ENCODE measurements at places on chromosomes 7 and 10.
A peak's percentile ranks its signal among the peaks of the same experiment; 100 is the strongest.

DNA sequence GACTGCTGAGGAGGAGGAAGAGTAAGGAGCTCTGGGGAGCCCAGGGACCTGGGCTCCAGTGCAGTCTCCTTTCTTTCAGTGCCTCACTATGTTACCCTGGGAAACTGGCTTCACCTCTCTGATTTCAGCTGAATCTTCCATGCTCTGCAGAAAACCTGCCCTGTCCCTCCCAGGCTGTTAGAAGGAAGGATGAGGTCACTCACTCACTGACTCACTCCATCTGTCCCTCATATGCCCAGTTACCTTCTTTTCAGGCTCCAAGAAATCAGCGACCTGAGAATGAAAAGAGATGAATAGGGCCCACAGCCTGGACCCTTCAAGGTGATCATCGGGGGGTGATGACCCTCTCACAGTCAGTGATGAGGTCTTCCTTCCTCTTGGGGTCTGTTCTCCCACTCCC lies 481 bp downstream of the SFTPA2 start:
- DNase-seq, result peak; percentile 10

DNA sequence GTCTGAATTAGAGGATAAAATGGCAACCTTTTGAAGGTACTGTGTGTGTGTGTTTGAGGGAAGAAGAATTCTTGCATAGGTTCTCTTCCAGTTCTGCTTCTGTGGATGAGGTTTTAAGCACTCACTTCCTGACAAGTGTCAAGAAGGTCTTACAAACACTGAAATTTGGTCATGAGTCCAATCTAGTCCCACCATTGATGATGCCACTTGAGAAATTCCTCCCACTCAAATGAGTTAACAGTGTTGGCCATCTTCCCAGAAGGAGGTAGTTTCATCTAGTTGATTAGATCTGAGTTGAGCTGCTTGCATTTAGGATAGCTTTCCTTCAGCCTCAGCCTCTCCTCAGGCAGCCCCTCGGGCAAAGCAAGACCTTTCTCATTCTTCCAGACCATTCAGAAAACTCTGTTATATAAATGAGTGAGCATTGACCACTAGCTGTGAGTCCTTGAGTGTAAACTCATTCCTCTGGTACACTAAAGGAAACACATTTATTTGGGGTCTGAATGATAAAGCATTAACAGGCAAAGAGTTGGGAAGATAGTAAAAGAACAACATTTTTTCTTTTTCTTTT lies 189.5 kb downstream of the TRIL start:
- peak; percentile 78 for DNase-seq

- no peak for DNase-seq
Measured at GRCh38 chr10:117778241-117778640, 235.7 kb downstream of the EMX2 start.

- DNase-seq, result no peak
Measured at GRCh38 chr10:110841767-110842267, 29.9 kb upstream of the PDCD4 start.

- no peak for DNase-seq
Measured at GRCh38 chr7:88339195-88339922, 32.7 kb upstream of the STEAP4 start.

- DNase-seq, result peak; percentile 73
Measured at GRCh38 chr7:80136261-80137055, 1.8 kb downstream of the GNAI1 start.

DNA sequence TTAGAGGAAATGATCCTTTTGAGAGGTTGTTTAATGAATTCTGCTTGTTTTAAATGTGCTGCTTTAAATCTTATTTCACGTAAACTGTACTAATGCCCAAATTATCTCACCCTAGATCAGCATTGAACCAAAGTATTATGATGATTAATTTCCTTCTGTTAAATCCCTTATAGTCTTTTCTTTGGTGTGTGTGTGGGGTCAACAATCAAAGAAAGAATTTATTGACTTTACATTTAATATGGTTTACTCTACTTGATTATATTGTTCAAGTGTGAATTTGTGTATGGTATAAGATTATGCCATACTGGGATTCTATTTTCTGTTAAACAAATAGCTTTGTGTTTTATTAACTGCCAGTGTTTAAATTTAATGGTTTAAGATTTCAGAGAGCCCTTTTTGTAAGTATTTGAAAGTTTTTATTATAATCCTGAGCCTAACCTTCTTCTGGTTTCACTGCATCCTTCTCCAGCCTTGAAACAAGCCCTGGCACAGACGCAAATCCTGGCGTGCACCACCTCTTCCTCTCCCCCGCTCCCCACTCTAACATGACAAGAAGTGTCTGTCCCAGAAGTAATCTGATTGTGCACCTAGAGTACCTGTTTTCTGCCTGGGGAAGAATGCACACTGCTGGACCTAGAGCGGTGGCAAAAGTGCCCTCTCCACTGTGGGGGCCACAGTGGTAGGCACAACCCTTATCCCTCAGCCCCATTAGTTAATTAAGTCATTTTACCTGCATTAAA lies 70.6 kb downstream of the KAT6B start:
- no peak for DNase-seq

DNA sequence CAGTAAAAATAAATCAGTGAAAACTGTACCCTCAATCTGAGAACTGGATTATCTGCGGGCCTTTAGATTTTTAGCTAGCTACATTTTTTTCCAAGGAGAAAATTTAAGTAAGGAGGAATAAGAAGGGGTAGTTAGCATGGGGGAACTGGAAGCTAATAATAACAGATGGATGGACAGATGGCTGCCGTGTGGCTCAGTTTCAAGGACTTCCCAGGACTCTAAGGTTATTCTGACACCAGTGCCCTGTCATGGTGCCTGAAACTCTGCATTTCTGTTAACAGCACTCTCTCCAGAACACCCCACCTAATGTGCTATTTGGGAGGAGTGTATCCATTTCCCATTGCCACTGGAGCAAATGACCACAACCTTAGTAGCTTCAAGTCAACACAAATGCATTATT lies 75.7 kb upstream of the PDE1C start:
- no peak for DNase-seq

DNA sequence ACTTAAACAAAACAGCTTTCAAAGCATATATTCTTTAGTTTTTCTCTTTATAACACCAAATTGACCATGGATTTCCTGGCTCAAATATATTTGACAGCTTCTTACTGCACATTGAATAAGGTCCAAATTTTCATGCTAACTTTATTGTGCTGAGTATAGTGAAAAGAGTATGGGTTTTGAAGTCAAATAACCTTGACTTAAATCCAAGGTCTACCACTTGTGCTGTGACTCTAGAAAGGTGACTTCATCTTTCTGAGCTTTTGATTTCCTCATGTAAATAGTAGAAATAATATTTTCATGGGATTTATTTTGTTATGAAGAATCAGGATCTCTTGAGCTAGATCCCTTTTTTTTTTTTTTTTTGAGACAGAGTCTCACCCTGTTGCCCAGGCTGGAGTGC lies 139.4 kb upstream of the GPR22 start:
- DNase-seq, result no peak

GRCh38 chr7:151123822-151124464 lies 37.7 kb downstream of the AGAP3 start:
- peak; percentile 74 for DNase-seq

GRCh38 chr7:47833211-47833610 lies 115.1 kb downstream of the PKD1L1 start:
- no peak for DNase-seq

- DNase-seq, result peak; percentile 27
Measured at GRCh38 chr10:97466755-97467154, 20.8 kb downstream of the ZDHHC16 start.

DNA sequence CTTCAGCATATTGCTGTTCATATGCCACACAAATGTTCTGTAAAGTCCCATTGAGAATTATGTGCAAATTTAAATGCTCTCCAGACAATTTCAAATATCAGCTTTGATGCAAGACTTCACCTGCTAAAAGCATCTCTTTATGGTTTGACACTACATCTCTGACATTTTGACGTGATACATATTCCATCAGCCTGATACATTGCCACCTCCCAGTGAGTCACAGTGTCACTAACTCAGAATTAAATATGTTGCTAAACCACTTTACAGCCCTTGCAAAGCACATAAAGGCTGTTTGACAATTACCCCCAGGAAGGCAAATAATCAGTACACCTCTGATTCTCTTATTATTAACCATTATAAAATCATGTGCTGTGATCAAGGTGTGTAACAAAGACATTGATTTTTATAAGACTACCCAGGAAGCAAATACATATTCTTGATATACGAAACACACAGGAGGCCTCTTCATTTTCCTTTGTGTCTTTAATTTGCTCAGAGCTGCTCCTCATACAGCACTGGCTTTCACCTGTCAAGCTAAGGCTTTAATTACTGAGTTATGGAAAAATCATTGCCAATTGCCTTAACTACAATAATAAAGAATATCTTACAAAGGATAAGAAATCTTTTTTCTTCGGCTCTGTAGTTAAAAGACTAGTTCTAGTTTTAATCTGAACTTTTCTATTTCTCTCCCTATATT lies 547.5 kb upstream of the C7orf33 start:
- no peak for DNase-seq

DNA sequence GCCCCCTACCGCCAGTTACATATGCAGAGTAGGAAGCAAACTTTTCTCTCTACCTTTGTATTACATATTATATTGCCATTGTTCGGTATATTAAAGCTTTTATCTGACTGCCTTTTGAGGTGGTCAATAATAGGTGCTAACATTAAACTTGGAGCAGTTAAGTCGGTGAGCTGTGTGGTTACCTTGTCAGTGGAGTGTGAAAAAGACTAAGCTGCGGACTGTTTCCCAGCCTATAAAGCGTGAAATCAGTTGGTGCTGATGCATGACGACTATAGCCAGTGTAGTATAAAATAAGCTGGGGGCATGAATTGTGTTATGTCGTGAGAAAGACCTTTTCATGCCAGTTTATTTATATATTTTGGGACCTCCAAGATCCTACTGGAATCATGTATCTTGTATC lies 33.7 kb downstream of the R3HCC1L start:
- no peak for DNase-seq

DNA sequence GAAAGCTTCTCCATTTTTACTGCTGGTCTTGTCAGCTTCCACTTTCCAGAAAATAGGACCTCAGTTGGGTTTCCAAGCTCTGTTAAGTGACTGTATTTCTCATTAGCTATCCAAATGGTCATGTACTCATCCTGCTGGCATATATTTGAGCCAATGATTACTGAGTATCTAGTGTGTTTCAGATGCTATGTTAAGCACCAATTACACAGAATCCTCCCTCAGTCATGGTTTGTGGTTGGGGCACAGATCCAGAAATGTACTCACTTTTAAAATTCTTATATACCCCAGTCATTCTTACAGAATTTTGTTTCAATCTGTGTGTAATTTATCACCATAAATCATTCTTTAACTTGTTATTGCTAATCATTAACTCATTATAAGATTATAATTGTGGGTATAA lies 362.3 kb upstream of the MTPN start:
- peak; percentile 27 for DNase-seq

GRCh38 chr10:69629897-69630650 lies at the start of gene FAM241B:
TSS of gene FAM241B (plus strand) at chr10:69630247. CDS start at chr10:69631744, 1,497 bp downstream.
- DNase-seq, result peak; percentile 41

DNA sequence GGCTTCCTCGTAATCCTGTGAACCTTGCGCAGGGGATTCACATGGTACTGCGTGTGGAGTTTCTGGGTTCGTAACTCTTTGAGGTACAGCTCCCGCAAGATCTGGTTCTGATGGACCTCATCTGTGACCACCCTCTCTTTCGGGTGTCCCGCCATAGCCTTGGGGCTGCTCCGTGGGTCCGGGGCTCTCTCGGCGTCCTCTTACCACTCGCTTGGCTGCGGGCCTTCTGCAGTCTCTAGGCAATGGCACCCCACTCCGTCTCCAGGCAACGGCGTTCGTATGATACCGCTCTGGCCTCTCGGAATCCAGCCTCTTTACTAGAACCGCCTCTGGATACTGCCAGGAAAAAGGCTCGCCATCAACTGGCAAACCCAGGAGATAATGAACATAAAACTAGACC lies 54.7 kb upstream of the AMPH start:
- no peak for DNase-seq

GRCh38 chr7:121278120-121279021 lies 50.4 kb upstream of the WNT16 start:
- peak; percentile 79 for DNase-seq

DNA sequence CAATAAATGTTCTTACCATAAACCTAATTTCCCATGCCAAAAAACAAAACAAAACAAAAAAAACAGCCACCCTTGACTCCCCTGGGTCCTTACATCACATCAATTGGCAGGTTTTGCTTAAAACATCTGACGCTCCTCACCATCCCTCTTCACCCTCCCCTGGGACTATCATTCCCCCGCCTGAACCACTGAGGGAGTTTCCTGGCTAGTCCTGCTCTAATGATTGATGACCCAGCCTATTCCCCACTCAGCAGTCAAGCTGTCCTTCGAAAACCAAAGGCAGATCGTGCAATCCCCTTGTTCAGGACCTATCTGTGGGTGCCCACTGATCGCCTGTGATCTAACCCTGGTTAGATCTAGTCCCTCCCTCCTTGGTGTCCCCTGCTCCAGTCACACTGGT lies 11.2 kb upstream of the FRMPD2 start:
- no peak for DNase-seq

DNA sequence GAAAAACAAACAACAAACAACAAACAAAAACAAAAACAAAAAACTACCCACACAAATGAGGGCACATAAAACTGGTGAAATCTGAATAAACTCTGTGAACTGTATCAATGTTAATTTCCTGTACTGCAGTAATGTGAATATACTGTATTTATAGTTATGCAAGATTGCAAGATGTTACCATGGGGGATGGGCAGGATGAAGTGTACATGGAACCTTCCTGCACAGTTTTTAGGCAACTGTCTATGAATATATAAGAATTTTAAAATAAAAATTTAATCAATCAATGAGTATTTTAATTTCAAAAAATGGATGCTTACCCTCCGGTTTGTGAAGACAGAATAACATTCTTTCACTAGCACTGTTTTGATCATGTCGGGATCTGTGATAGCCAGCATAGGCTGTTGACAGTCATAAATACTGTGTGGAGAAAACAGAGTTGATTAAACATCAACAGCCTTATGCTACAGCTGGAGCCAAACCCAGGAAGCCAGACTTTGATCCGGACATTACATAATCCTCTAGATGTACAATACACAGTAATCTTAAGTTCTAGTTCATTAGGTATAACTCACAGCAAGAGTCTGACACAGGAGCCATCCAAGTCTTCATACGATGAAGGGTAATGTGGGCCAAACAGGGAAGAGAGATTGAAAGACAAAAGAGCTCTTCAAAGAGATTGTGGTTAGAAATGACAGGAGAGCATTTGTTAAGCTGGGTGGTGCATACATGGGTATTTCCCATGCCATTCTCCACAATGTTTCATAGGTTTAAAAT lies 14.8 kb downstream of the CYP3A7 start:
- DNase-seq, result no peak

- DNase-seq, result peak; percentile 53
Measured at GRCh38 chr7:909358-910329, 33.3 kb downstream of the GET4 start.

- no peak for DNase-seq
Measured at GRCh38 chr10:22727663-22728062, 13.3 kb upstream of the PIP4K2A start.

DNA sequence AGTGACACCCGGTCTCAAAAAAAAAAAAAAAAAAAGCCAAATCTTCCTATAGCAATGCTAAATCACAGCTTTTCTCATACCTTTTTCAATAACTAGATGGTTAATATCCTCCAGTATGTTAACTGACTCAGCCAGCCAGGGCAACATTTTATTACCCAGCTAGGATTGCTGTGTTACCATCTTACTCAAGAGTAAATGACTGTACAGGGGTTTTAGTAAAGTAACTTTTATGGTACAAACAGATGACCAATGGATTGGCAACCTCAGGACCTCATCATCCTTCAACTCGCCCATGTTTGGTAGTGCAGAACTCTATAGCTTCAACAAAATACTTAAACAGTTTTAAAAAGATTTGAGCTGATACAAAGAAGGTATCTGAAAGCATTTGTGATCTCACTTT lies 59.5 kb downstream of the HBP1 start:
- DNase-seq, result no peak

Measured in fibroblast of skin of right biceps (primary cell).